ENCODE measurements at places on chromosomes 16 and 17.

- peak; percentile 30 for DNase-seq
These were observed 5.3 kb upstream of the C16orf74 start for GRCh38 chr16:85755929-85756768.

- DNase-seq, result no peak
These were observed 55.6 kb downstream of the GRB7 start for GRCh38 chr17:39793301-39793872.

- peak; percentile 37 for DNase-seq
These were observed 60.0 kb upstream of the BCAR1 start for GRCh38 chr16:75311383-75311938.

- DNase-seq, result peak; percentile 85
These were observed 290.4 kb downstream of the HS3ST3A1 start for GRCh38 chr17:13311306-13311705.
